ENCODE measurements at places on chromosomes 16 and 17.

GRCh38 chr17:63445571-63445953 lies 544 bp downstream of the CYB561 start:
- DNase-seq: peak; percentile 73

DNA sequence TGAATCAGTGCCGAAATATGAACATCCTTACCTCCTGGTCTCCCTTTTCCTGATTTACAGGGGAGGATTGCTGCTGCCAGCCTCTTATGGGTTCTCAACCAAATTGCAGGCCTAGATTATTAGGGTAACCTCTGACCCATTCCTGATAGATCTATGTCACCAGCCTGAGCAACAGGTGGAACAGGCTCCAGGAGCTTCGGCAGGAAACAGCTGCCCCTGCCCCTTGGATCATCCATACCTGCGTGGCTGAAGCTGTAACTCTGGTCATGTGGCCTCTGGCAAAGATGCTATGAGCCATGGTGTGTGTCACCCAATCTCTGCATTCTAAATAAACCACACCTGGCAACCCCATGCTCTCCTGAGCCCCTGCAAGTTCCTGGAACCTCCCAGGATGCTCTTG lies 18.4 kb upstream of the RBBP6 start:
- DNase-seq: no peak

DNA sequence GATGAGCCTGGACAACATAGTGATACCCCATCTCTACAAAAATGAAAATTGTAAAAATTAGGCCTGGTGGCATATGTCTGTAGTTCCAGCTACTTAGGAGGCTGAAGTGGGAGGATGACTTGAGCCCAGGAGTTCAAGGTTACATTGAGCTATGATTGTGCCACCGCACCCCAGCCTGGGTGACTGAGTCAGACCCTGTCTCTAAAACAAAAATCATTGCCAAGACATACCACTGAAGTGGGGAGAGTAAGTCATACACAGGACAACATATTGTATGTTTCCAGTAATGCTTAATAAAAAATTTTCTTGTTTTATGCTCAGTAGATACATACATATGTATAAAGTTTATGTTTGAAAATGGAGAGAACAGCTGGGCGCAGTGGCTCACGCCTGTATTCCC lies 39.2 kb downstream of the NDE1 start:
- no peak for DNase-seq

DNA sequence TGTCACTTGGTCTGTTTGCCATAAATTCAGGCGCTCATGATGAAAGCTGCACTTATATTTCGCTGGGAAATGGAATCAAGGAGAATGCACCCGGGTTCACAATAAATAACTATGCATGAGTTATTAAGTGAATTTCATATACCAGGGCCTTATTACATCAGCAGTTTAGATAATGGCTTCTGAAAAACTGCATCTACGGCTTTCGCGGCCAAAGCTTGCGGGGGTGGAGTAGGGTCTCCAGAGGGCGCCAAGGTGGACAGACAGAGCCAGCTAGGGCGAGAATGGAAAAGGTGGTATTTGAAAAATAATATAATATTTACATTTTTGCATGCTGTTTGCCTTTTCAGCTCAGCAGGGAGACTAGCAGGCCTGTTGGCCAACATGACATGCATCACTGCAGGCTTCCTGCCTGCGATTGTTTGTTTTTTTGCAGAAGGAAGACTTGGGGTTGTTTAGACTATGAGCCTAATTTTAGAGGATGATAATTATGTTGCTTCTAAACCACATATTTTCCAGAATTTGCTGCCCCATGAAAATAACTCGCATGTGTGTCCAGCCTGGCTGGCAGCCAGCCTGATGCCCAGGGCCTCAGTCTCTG lies 173.8 kb upstream of the IRX3 start:
- no peak for DNase-seq

DNA sequence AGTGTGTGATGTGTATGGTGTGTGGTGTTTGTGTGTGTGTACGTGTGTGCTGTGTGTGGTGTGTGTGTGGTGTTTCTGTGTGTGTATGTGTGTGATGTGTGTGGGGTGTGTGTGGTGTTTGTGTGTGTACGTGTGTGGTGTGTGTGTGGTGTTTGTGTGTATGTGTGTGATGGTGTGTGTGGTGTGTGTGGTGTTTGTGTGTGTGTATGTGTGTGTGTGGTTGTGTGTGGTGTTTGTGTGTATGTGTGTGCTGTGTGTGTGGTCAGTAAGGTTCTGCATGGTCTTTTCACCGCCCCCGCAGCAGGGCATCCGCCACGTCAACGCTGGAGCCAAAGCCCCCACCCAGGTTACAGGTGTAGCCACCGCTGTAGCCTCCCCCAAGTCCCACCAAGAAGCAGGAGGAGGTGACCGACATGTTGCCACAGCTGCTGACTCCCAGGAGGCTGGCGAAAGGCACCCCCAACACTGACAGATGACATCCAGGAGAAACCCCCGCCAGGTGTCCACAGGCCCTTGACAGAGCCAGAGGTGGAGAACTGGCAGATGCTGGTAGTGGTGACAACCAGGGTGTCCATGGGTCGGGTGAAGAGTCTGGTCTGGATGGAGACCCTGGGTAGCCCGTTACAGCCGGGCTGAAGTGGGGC lies 9.3 kb upstream of the KRT17 start:
- DNase-seq: no peak

DNA sequence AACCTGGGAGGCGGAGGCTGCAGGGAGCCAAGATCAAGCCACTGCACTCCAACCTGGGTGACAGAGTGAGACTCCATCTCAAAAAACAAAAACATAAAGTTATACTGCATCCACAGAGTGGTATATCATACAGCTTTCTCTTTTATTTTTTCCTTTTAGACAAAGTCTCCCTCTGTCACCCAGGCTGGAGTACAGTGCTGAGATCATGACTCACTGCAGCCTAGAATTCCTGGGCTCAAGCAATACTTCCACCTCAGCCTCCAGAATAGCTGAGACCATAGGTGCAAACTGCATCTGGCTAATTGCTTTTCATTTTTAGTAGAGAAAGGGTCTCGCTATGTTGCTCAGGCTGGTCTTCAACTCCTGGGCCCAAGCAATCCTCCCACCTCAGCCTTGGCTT lies 10.0 kb upstream of the COPRS start:
- no peak for DNase-seq

GRCh38 chr17:76014100-76014924 lies 12.8 kb downstream of the EVPL start:
- peak; percentile 80 for DNase-seq

DNA sequence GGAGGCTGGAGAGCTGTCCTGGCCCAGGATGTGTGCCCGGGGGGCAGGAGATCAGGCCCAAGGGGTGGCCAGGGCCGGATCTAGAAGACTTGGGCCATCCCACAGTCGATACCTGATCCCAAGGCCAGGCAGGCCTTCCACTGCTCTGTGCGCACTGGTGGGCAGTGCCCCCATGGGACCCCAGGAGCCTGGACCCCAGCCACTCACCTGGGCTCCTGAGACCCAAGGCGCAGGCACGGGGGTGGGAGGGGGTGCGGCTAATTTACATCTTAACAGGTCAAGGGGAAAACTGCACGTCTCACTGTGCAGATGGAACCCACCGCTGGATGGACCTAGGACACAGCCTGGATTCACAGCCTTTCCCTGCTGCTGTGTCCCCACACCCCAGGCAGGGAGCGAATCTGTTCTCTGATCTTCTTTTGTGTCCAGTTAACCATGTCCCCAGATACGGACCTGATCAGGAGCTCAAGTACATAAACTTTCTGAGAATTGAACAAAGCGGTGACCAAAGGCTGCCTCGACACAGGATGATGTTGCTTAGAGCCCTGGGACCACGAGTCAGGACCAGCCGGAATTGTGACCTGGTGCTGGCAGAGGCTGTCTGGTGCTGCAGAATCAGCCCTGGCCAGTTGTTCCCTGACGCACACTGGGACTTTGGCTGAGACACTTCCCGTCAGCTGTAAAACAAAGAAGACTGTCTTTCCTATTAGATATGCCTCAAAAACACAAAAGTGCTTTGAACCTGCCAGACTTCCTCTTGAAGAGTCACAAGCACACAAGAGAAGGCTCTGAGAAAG lies 60.6 kb downstream of the TNFRSF13B start:
- peak; percentile 6 for DNase-seq

DNA sequence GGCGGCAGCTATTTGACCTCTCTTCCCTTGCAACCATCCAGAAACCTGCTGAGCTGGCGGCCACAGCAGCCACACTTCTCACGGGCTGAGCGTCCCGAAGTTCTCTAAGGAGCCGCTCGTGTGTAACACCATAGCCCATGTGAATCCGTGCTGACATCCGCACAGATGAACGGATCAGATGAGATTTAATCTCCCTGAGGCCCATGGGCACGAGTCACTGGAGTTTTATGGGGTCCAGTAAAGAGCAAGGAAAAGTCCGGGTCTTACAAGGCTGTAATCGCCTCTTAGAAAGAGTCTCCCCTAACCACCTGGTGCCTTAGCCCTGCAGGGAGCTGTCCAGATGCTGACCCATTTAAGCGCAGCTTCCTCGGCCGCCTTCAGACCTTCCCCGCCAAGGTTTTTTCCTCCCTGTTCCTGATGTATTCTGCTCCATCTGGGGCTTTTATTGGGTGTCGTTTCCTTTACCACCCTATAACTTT lies 5.5 kb upstream of the CACNG5 start:
- DNase-seq: no peak

- no peak for DNase-seq
These were observed 16.4 kb downstream of the TELO2 start for GRCh38 chr16:1509307-1510221.

- no peak for DNase-seq
These were observed at the start of gene SLC6A4 for GRCh38 chr17:30235386-30236296. TSS of gene SLC6A4 (minus strand) at chr17:30235697. CDS start at chr17:30221958, 13,739 bp downstream.

GRCh38 chr16:71499775-71500364 lies 10.7 kb upstream of the ZNF19 start:
- peak; percentile 64 for DNase-seq

DNA sequence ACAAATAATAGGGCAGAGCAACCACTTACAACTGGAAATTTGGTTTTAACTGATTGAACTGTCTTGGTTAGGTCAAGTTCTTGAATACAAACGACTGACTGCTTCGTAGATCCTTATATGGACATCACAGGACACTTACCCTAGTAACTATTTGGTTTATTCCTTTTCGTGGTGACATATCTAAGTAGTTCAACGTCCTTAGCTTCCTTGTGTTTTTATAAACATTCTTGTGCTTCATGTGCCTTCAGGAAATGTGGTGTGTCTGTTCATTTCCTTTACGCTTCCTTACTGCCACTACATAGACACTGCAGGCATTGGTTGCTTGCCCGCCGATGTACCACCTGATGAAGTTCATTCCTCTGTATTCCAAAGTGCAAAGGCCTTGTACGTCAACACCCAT lies 59.3 kb downstream of the USP10 start:
- DNase-seq: peak; percentile 70

GRCh38 chr16:13680021-13680889 lies 239.7 kb upstream of the ERCC4 start:
- no peak for DNase-seq

GRCh38 chr17:35081638-35082037 lies 18.1 kb upstream of the RFFL start:
- DNase-seq: no peak

GRCh38 chr17:68101075-68101986 lies 65.8 kb downstream of the KPNA2 start:
- peak; percentile 69 for DNase-seq

GRCh38 chr17:75843577-75844529 lies at the start of gene UNC13D:
TSS of gene UNC13D (minus strand) at chr17:75844404. CDS start at chr17:75844337, 67 bp downstream.
- DNase-seq: peak; percentile 69

DNA sequence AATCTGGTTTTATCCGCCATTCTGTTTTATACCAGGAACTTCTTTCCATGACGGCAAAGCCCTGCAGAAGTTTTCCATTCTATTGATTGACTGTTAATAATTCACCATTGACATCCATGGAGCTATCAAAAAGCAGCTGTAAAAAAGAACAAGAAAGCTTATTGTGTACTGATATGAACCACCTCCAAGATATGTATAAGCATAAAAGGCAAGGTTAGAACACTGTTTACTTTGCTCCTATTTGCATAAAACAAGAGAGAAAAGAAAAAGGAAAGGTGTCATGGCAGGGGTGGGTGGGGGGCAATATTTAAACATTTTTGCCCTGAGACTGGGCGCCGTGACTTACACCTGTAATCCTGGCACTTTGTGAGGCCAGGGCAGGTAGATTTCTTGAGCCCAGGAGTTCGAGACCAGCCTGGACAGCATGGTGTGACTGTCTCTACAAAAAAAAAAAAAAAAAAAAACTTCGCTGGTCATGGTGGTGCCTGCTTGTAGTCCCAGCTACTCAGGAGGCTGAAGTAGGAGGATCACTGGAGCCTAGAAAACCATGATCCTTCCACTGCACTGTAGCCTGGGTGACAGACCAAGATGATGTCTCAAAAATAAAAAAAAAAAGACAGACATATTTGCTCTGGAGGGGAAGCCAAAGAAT lies 52.5 kb downstream of the TMEM114 start:
- no peak for DNase-seq

GRCh38 chr17:73591296-73592078 lies 52.8 kb downstream of the SDK2 start:
- peak; percentile 26 for DNase-seq

GRCh38 chr16:4298761-4299522 lies 16.9 kb upstream of the GLIS2 start:
- no peak for DNase-seq

DNA sequence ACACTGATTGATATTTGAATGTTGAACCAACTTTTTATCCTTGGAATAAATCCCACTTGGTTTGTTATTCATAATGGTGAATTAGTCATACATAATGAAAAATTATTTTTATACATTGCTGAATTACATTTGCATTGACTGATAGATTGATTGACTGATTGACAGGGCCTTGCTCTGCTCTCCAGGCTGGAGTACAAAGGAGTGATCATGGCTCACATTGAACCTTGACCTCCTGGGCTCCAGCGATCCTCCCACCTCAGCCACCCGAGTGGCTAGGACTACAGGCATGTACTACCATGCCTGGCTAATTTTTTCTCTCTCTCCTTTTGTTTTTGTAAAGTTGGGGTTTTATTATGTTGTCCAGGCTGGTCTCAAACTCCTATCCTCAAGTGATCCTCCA lies 97.8 kb downstream of the ARHGAP44 start:
- DNase-seq: no peak

DNA sequence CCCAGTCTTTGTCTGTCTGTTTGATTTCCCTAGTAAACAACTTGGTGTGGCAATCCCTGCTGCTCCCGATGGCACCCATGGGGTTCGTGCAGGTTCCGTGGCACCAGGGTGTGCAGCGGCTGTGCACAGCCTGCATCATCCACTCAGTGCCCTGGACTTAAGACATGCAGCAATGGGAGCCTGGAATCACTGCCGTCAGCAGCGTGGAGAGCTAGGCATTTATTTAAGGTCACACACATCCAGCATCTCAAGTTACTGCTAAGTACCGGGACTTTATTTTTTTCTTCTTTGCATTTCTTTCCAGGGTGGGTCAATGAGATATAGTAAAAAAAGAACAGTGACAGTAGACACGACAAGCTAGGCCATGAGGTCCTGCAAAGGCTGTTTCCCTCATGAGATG lies 2.8 kb downstream of the DHRS7C start:
- DNase-seq: no peak

- DNase-seq: no peak
These were observed 18.9 kb downstream of the KPNA2 start for GRCh38 chr17:68054296-68054900.
